ENCODE measurements at places on chromosomes 1 and 21.

DNA sequence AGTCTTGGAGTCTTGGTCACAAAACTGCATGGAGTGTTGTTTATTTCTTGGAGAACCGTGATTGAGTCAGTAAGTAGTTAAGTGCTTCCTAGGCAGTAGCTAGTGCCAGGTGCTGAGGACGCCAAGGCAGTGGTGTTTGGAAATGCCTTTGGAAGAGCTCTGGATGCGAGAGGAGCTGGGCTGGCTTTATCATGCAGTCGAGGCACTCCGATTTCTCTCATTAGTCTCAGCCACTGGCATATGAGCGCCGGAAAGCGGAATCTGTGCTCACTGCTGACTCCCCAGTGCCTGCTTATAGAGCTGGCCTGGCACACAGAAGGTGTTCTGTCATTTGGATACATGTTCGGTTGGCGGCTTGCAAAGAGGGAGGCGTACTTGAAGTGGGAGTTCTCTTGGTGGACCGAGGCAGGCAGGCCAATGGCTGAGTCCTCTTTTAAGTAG, 3.6 kb downstream of the TENT5C start:
- no peak for DNase-seq

GRCh38 chr1:245867738-245868137, 639.3 kb downstream of the SMYD3 start:
- no peak for DNase-seq

DNA sequence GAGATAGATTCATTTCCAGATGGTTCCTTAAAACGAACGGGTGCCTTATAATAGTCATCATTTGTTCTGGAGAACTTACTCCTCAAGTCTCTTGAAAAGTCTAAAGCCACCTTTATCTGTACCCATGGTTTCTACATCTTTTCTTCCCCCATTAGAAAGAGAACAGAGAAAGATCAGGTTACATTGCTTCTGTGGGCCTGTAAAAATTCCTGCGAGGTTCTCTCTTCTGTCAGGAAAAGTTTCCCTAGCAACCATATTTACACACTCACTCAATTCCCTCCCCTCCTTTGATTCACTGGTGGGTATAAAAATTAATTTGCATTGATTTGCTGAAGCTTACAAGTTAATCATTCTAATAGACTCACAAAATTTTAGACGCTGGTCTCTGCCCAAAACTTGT, 6.7 kb downstream of the PHC2 start:
- DNase-seq = no peak

- DNase-seq = no peak
These were observed 1.4 kb downstream of the NPPB start for GRCh38 chr1:11857164-11857851.

DNA sequence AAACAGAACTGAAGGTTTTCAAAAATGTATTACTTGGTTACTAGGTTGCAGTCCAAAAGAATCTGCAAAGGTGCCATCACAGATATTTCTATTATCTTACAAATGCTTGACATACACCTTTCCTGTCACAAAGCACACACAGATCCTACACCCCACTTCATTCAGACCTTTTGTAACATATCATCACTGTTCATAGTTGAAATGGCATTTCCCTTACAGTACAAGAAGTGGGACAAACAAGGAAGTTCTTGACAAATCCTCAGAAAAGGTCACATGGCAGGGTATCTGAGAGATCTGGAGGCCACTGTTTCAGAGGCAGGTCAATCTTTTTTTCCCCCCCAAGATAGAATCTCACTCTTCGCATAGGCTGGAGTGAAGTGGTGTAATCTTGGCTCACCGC, 21.3 kb downstream of the TOR1AIP2 start:
- no peak for DNase-seq

- no peak for DNase-seq
These were observed 4.6 kb upstream of the ID3 start for GRCh38 chr1:23563755-23564374.

DNA sequence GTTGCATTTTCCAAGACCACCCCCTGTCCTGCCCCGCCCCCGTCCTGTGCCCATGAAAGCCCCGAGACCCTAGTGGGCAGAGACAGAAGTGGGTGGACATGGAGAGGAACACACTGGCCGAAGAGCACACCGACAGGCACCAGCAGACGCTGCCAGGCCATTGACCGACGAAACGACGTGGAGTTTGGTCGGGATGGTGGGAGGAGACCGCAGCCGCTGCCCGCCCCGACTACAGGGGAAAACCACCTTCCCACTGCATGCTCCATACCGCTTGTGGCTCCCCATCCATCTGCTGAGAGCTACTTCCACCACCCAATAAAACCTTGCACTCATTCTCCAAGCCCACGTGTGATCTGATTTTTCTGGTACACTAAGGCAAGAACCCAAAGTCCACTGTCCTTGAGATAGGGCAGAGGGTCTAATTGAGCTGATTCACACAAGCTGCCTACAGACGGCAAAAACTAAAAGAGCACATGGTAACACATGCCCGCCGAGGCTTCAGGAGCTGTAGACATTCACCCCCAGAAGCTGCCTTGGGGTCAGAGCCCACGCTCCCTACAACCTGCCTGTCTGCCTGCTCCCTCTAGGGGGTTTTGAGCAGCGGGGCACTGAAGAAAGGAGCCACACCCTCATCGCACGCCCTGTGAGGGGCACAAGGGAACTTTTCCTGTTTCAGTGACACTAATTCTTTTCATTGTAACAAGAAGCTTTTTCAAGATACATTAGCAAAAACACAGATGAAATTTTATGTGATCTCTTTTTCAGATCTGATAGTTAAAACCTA, 81.2 kb upstream of the RAB3GAP2 start:
- no peak for DNase-seq

- no peak for DNase-seq
These were observed 12.8 kb downstream of the CLDN17 start for GRCh38 chr21:30153697-30154340.

DNA sequence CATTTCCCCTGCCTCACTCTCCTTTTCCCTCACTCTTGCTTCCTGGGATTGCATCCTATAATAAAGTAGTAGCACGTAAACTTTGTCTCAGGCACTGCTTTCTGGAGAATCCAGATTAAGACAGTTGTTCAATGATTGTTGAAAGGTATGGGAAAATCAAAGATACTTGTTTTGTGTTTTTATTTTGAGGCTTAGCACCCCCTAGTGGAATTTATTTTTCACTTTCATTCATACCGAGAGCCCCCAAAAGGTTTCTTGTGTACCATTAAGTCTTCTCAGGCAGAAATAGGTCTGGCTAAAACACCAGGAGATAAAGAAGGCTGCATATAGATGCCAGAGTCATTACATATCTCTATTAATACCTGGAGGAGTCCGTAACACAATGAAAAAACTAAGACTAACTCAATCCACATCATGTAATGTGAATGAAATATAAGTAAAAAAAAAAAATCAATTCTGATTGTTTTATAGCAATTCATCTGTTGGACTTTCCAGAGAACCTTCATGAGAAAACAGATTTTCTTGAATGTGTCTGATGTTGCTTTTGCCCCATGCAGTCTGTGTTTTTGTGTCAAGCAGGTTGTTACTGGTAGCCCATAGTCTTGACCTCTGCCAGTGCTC, 103.5 kb downstream of the RPE65 start:
- DNase-seq = peak; percentile 17

- DNase-seq = peak; percentile 68
These were observed 102.5 kb upstream of the TARDBP start for GRCh38 chr1:10909697-10910680.

DNA sequence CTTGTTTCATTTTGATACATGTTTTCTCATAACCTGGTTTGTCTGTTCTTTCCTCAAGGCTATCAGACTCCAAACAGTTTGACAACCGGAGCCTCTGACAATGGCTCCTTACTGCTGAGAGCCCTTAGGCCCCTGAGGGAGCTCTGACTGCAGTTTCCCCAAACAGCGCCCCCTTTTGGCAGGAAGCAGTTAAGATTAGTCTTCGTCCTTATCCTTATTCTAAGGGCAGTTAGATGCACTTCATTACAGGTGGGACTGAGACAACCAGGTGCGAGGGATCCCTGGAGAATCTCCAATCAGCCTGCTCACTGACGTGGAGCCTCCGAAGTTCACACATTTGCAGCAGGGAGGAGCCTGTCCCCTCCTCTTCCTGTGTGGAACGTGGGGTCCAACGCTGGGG, 393.1 kb downstream of the BRINP3 start:
- DNase-seq = no peak

DNA sequence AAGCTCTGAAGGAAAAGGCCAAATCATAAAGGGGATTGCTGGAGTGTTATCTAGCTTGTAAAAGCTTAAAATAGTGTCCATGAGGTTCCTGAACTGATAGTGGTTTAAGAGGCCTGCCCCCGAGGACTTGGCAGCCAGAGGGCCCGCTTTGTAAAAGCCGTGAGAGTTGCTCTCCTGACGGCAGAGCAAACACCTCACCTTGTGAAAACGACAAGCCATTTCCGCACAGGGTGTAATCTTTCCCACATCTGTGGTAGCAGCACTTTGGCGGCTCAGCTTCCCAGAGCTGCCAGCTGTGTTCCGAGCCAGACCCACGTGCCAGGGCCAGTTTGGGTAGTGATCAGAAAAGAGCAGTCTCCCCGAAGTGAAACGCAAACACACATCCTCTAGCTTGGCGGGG, 37.0 kb downstream of the SERBP1 start:
- no peak for DNase-seq

DNA sequence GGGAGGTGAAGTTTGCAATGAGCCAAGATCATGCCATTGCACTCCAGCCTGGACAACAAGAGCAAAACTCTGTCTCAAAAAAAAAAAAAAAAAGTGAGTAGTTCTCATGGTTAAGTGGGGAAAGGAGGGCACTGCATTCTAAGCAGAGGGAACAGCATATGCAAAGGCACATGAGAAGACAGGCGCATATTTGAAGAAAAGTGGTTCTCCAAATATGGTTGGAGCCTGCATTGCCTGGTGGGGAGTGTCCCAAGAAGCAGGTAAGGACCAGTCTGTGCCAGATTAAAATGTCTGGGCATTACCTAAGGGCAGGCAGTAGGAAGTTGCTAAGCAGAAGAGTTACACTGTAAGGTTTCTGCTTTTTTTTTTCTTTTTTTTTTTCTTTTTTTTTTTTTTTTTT, 2.5 kb upstream of the KPNA6 start:
- no peak for DNase-seq

- DNase-seq = no peak
These were observed 80.2 kb upstream of the GALNT2 start for GRCh38 chr1:229986737-229987337.

DNA sequence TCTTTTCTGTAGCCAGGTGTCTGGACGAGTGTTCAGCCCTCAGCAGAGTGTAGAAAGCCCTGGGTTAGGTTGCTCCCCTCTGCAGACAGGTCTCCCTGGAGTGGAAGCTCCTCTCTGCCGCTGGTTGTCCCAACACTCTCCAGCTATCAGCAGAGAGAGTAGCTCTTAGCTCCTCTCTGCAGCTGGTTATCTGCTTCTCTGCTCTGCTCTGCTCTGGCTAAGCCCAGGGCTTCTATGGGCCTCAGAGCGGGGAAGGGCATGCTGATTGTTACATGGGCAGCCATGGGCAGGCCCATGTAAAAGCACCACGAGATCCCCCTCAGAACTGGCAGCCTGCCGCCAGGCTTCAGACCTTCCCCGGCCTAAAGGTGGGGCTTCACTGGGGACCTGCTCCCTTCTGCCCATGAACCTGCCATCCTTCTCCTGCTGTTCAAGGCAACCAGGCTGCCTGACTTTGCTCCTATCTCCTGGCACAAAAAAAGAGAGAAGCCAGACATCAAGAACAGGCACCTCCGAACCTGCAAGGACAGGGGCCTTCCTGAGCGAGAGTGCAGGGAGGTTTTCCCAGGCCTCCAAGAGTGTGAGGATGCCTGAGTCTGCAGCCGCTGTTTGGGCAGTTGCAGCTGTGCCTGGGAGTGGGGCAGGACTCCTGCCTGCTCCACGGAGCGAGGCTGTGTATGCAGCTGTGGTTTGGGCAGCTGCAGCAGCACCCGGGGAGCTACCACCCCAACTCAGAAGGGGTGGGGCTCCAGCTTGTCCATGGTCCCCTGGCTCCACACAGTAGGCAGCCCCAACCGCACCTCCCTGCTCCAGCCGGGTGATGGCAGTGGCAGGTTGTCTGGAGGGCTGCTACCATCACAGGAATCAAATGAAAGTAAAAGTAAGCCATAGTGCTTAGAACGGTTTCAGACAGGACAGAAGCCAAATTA, 973.7 kb downstream of the LTN1 start:
- DNase-seq = peak; percentile 24

GRCh38 chr1:33348676-33349080, 27.8 kb upstream of the A3GALT2 start:
- DNase-seq = no peak

DNA sequence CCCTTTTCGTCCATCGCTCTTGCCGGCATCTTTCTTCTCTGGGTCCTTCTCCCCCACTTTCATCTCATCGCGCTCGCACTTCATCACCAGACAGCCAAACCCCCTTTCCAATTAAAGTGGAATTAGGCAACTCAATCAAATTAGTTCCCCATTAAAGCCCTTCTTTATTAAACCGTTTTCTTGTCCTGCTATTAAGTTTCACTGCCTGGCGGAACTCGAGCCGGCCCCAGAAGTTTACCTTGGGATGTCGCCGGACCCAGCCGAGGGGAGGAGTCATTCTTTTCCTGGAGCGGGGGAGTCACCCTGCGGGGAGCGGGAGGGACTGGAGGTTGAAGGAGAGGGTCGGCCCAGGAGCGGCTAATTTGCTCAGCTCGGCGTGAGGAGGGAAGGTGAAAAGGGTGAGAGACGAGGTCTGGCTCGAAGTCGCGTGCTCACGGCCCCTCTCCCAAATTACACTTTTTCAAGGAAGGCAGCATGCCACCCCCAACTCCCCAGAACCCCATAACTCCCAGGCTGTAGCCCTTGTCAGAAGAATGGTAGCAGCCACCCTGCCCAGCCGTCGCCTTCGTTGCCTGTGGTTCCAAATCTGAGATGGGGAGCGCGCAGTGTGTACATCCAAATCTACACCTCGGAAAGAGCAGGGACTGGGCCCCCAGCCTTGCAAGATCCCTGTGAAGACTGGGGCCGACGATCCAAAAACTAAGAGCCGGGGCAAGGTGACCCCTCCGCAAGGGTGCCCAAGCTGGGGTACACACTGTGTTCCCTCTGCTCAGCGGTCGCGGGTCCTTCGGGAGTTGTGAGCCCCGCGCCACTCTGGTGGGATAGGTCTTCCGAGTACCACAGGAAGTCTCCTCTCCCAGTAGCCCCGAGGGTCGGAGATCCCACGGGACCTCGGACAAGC, 6.4 kb downstream of the DMRTA2 start:
- peak; percentile 24 for DNase-seq

DNA sequence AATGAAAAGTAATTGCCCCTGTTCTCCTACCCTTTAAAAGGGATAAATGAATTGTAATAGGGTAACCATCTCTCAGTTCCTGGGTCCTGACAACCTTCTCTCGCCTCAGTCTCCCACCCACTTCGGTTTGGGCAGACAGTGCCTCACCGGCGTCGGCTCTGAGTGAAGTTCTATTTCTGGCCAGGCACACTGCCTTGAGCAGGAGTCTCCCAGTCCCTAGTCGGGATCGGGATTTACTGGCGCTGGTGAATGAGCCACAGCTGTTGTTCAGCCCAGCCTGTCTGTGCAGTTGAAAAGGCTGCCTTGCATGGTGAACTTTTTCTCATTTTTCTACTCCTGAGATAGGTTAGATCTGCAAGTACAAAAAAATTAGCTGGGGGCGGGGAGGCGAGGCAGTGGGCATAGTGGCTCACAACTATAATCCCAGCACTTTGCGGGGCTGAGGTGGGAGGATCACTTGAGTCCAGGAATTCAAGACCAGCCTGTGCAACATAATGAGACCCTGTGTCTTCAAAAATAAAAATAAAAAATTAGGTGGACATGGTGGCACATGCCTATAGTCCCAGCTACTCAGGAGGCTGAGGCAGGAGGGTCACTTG, 7.4 kb downstream of the PLEKHM2 start:
- peak; percentile 33 for DNase-seq

GRCh38 chr1:40936931-40937339, 42.6 kb upstream of the CTPS1 start:
- no peak for DNase-seq

Data from AG20443 (cell line).